ENCODE measurements at places on chromosomes 11 and 22.
A peak's percentile ranks its signal among the peaks of the same experiment; 100 is the strongest.

GRCh38 chr11:46948378-46949131 lies 12.0 kb downstream of the CSTPP1 start:
- DNase-seq = peak; percentile 11

DNA sequence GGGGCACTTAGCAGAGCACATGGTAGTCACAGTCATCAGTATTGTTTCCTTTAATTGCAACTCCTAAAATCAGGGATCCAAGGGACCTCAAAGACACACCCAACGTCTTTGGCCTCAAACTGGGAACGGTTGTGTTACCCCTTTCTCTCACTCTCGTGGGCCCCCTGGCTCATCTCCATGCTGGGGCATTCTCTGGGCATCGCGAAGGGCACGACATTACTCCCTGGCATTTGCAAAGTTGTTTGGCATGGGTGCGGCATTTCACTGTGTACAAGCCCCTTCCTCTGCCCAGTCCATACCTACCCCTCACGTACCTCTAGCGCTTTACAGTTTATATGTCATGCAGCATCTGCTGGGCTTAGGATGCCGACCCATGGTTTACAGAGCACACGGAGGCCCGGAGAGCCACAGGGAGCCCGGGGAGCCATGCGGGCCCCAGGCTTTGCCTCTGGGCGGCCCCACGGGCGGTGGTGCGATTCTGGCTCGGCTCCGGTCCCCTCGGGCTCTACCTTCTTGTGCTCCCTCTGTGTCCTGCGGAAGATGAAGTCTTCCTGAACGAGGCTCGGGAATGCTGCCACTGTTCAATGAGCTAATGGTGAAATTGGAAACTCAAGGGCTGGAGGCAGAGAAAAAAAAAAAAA lies 21.9 kb upstream of the CACNG2 start:
- no peak for DNase-seq

DNA sequence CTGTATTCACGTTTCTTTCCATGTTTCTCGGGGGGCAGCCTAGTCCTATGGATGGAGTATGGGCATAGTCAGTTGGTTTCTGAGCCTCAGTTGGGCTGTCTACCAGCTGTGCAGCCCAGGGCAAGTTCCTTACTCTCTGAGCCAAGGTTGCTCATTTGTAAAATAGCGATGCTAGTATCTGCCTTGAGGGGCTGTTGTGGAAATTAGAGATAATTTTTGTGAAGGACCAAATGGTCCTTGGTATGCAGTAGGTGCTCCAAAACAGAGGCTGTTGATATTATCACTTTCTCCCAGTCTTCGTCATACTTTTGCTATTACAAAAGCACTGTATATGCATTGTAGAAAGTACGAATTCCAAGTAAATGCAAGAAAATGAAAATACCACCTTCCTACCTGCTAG lies 82.7 kb upstream of the MYOD1 start:
- DNase-seq = no peak

DNA sequence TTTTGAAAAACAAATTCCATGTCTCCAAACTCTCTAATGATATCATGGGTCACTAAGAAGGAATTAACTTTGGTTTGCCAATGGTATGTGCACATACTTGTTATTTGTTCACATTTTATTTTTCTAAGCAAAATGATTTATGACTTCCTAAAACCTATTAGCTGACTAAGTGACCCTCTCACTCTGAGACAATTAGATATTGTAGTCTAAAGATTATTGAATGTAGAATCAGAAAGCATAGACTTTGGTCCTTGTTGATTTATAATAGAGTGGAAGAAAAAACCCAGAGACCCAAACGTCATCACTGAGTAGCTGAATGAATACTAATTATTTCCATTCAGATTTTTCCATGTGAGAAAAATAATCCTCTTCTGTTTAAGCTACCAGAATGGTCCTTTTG lies 243.5 kb upstream of the ANO3 start:
- no peak for DNase-seq

GRCh38 chr22:30315962-30316576 lies 10.7 kb downstream of the TBC1D10A start:
- no peak for DNase-seq

DNA sequence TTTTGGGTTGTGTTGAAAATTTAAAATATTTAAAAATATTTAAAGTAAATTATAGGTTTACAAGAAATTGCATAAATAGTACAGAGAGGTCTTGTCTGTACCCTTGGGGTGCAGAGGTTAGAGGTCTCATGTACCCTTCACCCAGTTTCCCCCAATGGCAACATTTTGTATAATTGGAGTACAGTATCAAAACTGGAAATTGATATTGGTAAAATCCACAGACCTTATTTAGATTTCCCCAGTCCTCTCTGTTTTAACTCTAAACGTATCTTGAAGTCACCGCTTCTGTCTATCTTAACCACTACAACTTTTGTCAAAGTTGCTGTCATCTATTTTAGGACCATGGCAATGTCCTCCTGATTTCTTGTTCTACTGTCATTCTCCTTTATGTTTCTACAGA lies 10.9 kb downstream of the THY1 start:
- no peak for DNase-seq
